Activated CD4-positive, alpha-beta T cell treated with anti-CD3 and anti-CD28 coated beads for 36 hours (primary cell): ENCODE measurements at places on chromosomes 1 and 21. TPM values are rescaled to one million over a fixed set of nuclear protein-coding genes. Genes with fewer than 3 reads are reported as not detected.

The IFI44 gene
- 43.1 TPM for total RNA-seq

The LHX8 gene
- not detected for total RNA-seq

The TIE1 gene
- total RNA-seq, result not detected

The FCRLB gene
- not detected for total RNA-seq

The RNU1-1 gene
- total RNA-seq, result 1,573 TPM

The OR6K3 gene
- not detected for total RNA-seq

The LRIF1 gene
- 15.4 TPM for total RNA-seq

The DYRK1A gene
- total RNA-seq, result 51.1 TPM

The TENT5C gene
- total RNA-seq, result 6.4 TPM

The AK5 gene
- 9.9 TPM for total RNA-seq

The CDC7 gene
- total RNA-seq, result 31.1 TPM

The FRRS1 gene
- 2.9 TPM for total RNA-seq

The C1orf94 gene
- not detected for total RNA-seq

The CLEC20A gene
- total RNA-seq, result not detected

The AMY1C gene
- not detected for total RNA-seq
